ENCODE measurements at places on chromosomes 3 and 15. TPM values are rescaled to one million over a fixed set of nuclear protein-coding genes. Genes with fewer than 3 reads are reported as not detected.

DNA sequence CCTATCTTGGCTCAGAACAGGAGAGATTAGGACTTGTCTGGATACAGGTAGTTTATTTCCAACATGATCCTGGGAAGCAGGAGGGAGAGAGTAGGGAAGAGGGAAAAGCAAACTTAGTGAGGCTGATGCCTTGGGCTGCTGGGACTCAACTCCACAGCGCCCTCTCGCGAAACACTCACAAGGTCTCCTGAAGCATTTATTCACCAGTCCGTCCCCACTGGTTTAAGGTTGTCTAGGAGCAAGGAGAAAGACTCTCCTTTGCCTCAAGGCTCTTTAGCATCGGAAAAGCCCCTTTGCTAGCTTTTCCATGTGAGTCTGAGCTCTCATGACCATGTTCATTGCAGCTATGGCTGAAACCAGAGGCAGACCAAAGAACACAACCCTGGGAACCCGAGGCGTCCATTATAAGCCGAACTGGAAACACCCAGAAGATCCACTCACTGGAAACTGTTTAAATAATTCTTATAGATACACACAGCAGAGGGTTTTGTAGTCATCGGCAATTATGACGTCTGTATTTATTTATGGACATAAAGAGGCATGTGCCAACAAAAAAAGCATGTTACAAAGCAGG is 244.5 kb downstream of the CD47 start:
- no peaks in the 10 kb centered on the region for H3K36me3 ChIP-seq
- no peak overlapping the region for H3K27ac ChIP-seq
- H3K4me1 ChIP-seq, result no peaks in the 10 kb centered on the region
- DNase-seq, result peak; percentile 30
- no peaks in the 10 kb centered on the region for H3K27me3 ChIP-seq
- no peak overlapping the region for H3K4me3 ChIP-seq

AADACL2 gene
- total RNA-seq, result not detected

- peaks cover 67% of the 10 kb centered on the region for H3K4me1 ChIP-seq
- no peak for DNase-seq
- peak overlapping the region; percentile 29 for H3K4me3 ChIP-seq
- H3K36me3 ChIP-seq, result peaks cover 66% of the 10 kb centered on the region
These were observed 63.4 kb downstream of the CBLB start for GRCh38 chr3:105805404-105805803.

DNA sequence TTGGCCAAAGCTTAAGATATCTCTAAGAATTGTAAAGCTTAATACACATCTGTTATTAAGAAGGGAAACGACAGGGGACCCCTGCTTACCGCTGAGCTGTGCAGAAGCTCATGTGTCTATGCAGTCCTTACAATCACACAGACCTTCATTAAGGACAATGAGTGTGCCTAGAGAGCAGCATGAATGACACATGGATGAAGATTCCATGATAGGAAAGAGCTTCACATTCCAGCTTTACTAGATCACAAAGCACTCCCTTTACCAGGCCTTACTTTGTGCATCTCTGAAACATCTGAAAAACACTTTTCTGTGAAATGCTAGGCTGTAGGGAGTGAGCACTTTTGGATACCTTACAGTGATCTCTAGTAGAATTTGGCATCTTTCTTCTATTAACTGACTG is 32.0 kb downstream of the RNF168 start:
- DNase-seq, result no peak
- peaks cover 12% of the 10 kb centered on the region for H3K36me3 ChIP-seq
- H3K27ac ChIP-seq, result no peak overlapping the region
- H3K27me3 ChIP-seq, result no peaks in the 10 kb centered on the region
- H3K4me1 ChIP-seq, result peaks cover 4% of the 10 kb centered on the region

GRCh38 chr3:20352546-20353179 is 166.7 kb upstream of the SGO1 start:
- H3K36me3 ChIP-seq, result peaks cover 11% of the 10 kb centered on the region
- H3K4me1 ChIP-seq, result no peaks in the 10 kb centered on the region
- no peak overlapping the region for H3K4me3 ChIP-seq
- H3K27ac ChIP-seq, result no peak overlapping the region

- no peak overlapping the region for H3K27ac ChIP-seq
- no peak for DNase-seq
- peaks cover 36% of the 10 kb centered on the region for H3K36me3 ChIP-seq
These were observed 47.1 kb downstream of the ITPR1 start for GRCh38 chr3:4540267-4540666.

ACSBG1 gene
- 0.24 TPM for total RNA-seq

ABTB1 gene
- total RNA-seq, result 8.0 TPM

- H3K27ac ChIP-seq, result no peak within 1 kb of the TSS
- no peaks in the 10 kb centered on the region for H3K36me3 ChIP-seq
- no peaks in the 10 kb centered on the region for H3K4me1 ChIP-seq
- peak within 1 kb of the TSS; percentile 66 for H3K4me3 ChIP-seq
- peaks cover 51% of the 10 kb centered on the region for H3K27me3 ChIP-seq
These were observed at the start of gene FBN1 for GRCh38 chr15:48645558-48646330. Gene FBN1, minus strand, starts transcription at chr15:48645709. Its CDS starts 940 bp downstream, at chr15:48644769.

DNA sequence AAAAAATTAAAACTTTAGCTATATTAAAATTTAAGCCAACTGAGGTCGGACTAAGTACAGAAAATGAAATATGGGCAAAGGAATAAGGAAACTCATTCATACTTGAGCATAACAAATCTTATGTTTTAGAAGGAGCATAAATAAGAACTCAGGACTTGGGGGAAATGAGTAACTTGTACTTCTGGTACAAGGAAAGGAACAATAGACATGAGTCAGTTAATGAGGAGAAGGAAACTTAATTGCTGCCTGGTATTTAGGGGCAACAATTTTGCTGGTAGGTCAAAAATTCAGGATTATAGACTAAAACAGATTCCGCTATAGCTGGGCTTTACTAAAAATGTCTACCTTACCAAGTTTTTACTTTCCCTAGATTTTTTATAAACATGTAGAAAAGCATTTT is 113.1 kb downstream of the MYO5A start:
- peaks cover 2% of the 10 kb centered on the region for H3K4me1 ChIP-seq
- no peaks in the 10 kb centered on the region for H3K27me3 ChIP-seq
- DNase-seq, result no peak

- no peak overlapping the region for H3K4me3 ChIP-seq
- no peaks in the 10 kb centered on the region for H3K27me3 ChIP-seq
- peaks cover 15% of the 10 kb centered on the region for H3K36me3 ChIP-seq
These were observed 45.8 kb downstream of the PARP15 start for GRCh38 chr3:122623031-122623829.

PLA2G4B gene
- total RNA-seq, result 2.1 TPM

DNA sequence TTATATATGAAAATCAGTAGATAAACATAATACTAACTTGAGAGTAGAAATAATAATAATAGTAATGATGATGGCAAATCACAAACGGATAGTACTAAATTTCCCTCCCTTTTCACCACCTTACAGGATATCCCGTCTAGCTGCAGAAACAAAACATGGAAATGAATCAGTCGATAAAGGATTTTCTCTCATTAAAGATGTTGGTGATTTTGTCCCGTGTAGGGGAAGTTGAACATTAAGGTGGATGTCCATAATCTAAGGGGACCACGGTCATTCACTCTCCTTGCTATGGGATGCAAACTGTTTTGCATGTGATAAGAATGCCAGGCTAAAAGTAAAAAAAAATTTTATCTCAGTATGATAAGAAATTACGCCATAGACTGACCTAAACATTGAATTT is 1027.7 kb upstream of the NR2F2 start:
- no peak for DNase-seq
- H3K4me3 ChIP-seq, result no peak overlapping the region
- no peaks in the 10 kb centered on the region for H3K36me3 ChIP-seq
- peaks cover 57% of the 10 kb centered on the region for H3K27me3 ChIP-seq
- H3K27ac ChIP-seq, result no peak overlapping the region

DNA sequence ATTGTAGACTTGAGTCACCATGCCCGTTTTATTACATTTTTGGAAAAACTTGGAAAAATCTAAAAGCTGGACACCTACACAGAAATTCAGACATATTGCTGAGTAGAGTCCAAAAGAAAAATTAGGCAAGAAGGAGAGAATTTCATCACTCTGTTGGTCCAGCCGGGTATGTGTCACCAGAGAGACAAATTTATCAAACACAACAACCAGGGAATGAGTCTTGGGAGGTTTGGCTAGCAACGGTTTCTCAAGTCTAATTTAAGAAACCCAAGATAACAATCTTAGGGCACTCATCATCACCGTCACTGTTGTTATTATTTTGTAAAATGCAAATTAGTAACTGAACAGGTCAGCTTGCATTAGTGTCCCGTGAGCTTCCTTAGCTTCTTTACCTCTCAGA is 197.5 kb upstream of the C2CD4B start:
- H3K36me3 ChIP-seq, result no peaks in the 10 kb centered on the region
- H3K27ac ChIP-seq, result no peak overlapping the region
- no peaks in the 10 kb centered on the region for H3K4me1 ChIP-seq
- DNase-seq, result no peak
- H3K4me3 ChIP-seq, result no peak overlapping the region

WNT5A gene
- not detected for total RNA-seq

GRCh38 chr15:52466134-52466701 is 62.5 kb downstream of the MYO5A start:
- DNase-seq, result peak; percentile 57
- H3K27me3 ChIP-seq, result no peaks in the 10 kb centered on the region
- no peak overlapping the region for H3K4me3 ChIP-seq
- H3K4me1 ChIP-seq, result peaks cover 32% of the 10 kb centered on the region
- H3K27ac ChIP-seq, result no peak overlapping the region

SST gene
- not detected for total RNA-seq

DNA sequence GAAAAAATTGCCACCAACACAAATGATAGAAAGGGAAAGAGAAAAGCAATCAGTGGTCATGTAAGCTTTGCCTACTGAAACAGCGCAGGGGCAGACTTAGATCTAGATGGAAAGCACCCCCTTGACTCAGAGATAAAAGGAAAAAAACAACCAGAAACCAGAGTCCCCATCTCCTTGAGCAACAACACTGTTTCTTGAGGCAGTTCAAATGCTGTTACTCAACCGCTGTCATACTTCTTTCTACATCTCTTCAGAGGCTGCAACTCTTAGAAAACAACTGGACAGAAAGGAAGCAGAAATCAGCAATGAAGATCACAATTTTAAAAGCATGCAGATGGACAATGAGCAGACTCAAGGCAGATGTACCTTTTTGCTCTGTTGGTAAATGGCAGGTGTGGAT is 36.5 kb downstream of the FSIP1 start:
- H3K27ac ChIP-seq, result no peak overlapping the region
- no peak for DNase-seq
- no peaks in the 10 kb centered on the region for H3K36me3 ChIP-seq
- H3K4me3 ChIP-seq, result no peak overlapping the region
- peaks cover 51% of the 10 kb centered on the region for H3K27me3 ChIP-seq
- H3K4me1 ChIP-seq, result no peaks in the 10 kb centered on the region

- H3K36me3 ChIP-seq, result no peaks in the 10 kb centered on the region
- H3K4me1 ChIP-seq, result peaks cover 21% of the 10 kb centered on the region
- peak overlapping the region; percentile 69 for H3K27ac ChIP-seq
- peak overlapping the region; percentile 75 for H3K4me3 ChIP-seq
- DNase-seq, result peak; percentile 17
- no peaks in the 10 kb centered on the region for H3K27me3 ChIP-seq
These were observed 2.5 kb upstream of the USF3 start for GRCh38 chr3:113698956-113699355.

DNA sequence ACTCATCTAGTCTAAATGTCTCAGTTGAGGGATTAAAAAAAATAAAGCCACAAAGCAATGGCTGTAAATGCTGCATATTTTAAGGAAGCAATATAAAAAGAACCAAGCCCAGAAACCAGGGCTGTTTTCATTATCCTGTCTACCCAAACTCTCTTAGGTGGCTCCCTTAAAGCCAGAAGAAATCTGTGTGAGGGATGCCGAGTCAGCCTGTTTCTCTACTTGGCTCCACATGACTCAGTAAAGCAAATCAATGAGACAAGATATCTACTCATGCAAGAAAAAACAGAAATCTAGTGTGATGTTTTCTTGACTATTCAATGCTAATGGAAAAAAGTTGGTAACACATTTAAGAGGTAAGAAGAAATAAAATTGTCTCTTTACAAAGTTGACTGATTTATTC is 296.2 kb downstream of the ZBTB20 start:
- peaks cover 2% of the 10 kb centered on the region for H3K36me3 ChIP-seq
- H3K4me3 ChIP-seq, result no peak overlapping the region
- H3K27ac ChIP-seq, result no peak overlapping the region
- no peaks in the 10 kb centered on the region for H3K27me3 ChIP-seq

DNA sequence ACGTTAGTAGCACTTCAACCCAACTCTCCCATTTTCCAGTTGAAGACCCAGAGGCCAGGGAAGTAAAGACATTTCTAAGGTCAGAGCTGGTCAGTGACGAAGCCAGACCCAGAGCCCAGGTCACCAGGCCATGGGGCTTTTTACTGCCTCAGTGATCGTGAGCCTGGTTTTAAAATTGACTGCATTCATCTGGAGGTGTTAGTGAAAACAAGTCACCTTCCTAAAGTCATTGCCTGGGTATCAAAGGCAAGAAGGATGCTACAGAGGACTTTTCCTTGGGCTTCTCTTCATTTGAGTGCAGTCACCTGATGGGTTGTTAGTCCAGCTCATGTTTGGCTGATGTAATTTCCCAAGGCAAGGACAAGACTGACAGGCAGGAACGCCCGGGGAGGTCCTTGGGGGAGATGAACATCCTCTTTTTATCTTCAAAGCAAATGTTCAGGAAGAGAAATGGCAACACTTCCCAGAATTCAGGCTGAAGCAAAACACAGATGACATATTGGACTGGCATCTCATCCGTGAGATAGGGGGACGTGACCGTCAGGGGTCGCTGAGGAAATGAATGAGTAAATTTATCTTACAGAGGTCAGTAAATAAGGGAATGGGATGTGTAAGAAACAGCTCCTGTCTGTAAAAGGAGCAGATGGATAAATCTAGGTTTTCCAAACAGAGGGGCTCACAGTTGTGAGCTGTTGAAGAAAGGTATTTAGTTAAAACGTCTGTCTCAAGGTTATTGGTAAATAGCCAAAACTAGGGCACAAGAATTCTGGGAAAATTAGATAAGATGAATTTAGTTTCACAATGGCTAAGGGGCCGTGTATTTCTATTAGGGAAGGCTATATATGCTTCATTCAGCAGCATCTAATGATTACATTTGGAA is 201.2 kb downstream of the OPA1 start:
- H3K27me3 ChIP-seq, result peaks cover 11% of the 10 kb centered on the region
- H3K4me3 ChIP-seq, result no peak overlapping the region
- H3K27ac ChIP-seq, result no peak overlapping the region
- no peaks in the 10 kb centered on the region for H3K4me1 ChIP-seq

DNA sequence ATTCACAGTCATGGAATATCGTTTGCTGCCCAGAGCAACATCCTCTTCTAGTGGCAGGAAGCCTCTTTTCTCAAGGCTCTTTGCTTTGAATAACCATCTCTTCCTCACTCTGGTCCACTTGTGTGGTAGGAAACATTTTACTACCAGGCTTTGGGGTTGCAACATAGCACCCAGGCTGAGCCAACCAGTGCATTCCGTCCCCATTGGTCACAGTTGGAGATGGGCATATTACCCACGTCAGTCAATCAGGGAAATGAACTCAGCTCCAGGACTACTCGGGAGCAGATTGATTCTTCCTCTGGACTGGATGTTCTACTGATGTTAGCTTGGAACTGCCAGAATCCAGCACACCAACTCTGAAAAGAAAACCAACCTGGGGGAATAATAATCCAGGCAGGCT is 4.2 kb upstream of the PEX5L start:
- no peak overlapping the region for H3K27ac ChIP-seq
- DNase-seq, result no peak
- H3K36me3 ChIP-seq, result no peaks in the 10 kb centered on the region
- no peak overlapping the region for H3K4me3 ChIP-seq
- H3K27me3 ChIP-seq, result peaks cover 44% of the 10 kb centered on the region
- H3K4me1 ChIP-seq, result peaks cover 9% of the 10 kb centered on the region

RARRES1 gene
- not detected for total RNA-seq

- H3K4me3 ChIP-seq, result no peak overlapping the region
- no peaks in the 10 kb centered on the region for H3K36me3 ChIP-seq
- no peaks in the 10 kb centered on the region for H3K4me1 ChIP-seq
- no peak for DNase-seq
These were observed 330.2 kb downstream of the OCA2 start for GRCh38 chr15:27768732-27769475.

PLA2G4F gene
- total RNA-seq, result not detected

Measured in activated naive CD8-positive, alpha-beta T cell treated with anti-CD3 and anti-CD28 coated beads for 36 hours (primary cell).